ENCODE measurements at places on chromosomes 4 and X. TPM values are rescaled to one million over a fixed set of nuclear protein-coding genes. Genes with fewer than 3 reads are reported as not detected.

Gene TLR1
- total RNA-seq = 0.92 TPM

Gene HS3ST1
- total RNA-seq = 1.3 TPM

Gene NHS
- 1.2 TPM for total RNA-seq

Gene STATH
- not detected for total RNA-seq

Gene HAUS7
- 7.5 TPM for total RNA-seq

Gene XK
- total RNA-seq = under 0.01 TPM

Gene APEX2
- total RNA-seq = 4.0 TPM

Gene COL4A6
- total RNA-seq = 4.2 TPM

Gene CFI
- 6.9 TPM for total RNA-seq

Gene SORBS2
- 2.4 TPM for total RNA-seq

Gene TXK
- total RNA-seq = not detected

Gene MAOA
- total RNA-seq = 4.8 TPM

Gene EREG
- 8.4 TPM for total RNA-seq

Gene ITM2A
- total RNA-seq = 0.14 TPM

Gene FABP2
- not detected for total RNA-seq

Gene MAGEA11
- total RNA-seq = 0.09 TPM

Gene MAGEC1
- total RNA-seq = under 0.01 TPM

Gene SSX1
- 0.18 TPM for total RNA-seq

Gene HMGN5
- 1.00 TPM for total RNA-seq

Gene PPARGC1A
- 0.43 TPM for total RNA-seq

Gene TRIM75
- total RNA-seq = not detected

Gene C4orf17
- not detected for total RNA-seq

Gene REELD1
- total RNA-seq = not detected

Gene PAGE4
- not detected for total RNA-seq

Gene PSAPL1
- not detected for total RNA-seq

Gene TNIP2
- 47.1 TPM for total RNA-seq

Gene OPRPN
- total RNA-seq = not detected

Gene LRIT3
- total RNA-seq = not detected

Gene SPACA5
- total RNA-seq = not detected

Gene CEP135
- total RNA-seq = 3.4 TPM

Gene PABPC1L2B
- not detected for total RNA-seq

Gene CENPVL1
- not detected for total RNA-seq

Gene LANCL3
- not detected for total RNA-seq

Gene CYLC1
- not detected for total RNA-seq

Gene DSPP
- total RNA-seq = not detected

Gene TEC
- 0.71 TPM for total RNA-seq

Gene ZNF827
- total RNA-seq = 3.6 TPM

Gene DHRSX
- 27.6 TPM for total RNA-seq

Gene NFXL1
- 5.9 TPM for total RNA-seq

Gene ADAMTS3
- 3.8 TPM for total RNA-seq

Gene MAGEB2
- not detected for total RNA-seq

Gene PNMA6F
- total RNA-seq = not detected

Gene GSX2
- total RNA-seq = not detected

Gene RTL3
- not detected for total RNA-seq

Gene RPL39
- total RNA-seq = 3,179 TPM

Gene FOXR2
- not detected for total RNA-seq

Gene PRAF2
- 6.4 TPM for total RNA-seq

Gene GLOD5
- not detected for total RNA-seq

Gene CXorf65
- total RNA-seq = not detected

Gene ZBTB49
- total RNA-seq = 2.4 TPM

Gene ABRAXAS1
- 15.9 TPM for total RNA-seq

Gene HSD17B11
- total RNA-seq = 40.0 TPM

Gene MAGEA9
- total RNA-seq = not detected

Gene SPANXB1
- not detected for total RNA-seq

Gene CLCN4
- total RNA-seq = 2.5 TPM

Gene ETNPPL
- not detected for total RNA-seq

Gene SATL1
- not detected for total RNA-seq

Gene ALB
- total RNA-seq = 0.09 TPM

Gene DCAF4L1
- total RNA-seq = 0.09 TPM

Measured in smooth muscle cell of bladder (primary cell).